ENCODE measurements at places on chromosomes 4 and X. TPM values are rescaled to one million over a fixed set of nuclear protein-coding genes. Genes with fewer than 3 reads are reported as not detected.

SLC10A6 gene
- 1.9 TPM for polyA plus RNA-seq

MAOB gene
- not detected for polyA plus RNA-seq

AADAT gene
- 5.9 TPM for polyA plus RNA-seq

GAGE12F gene
- not detected for polyA plus RNA-seq

ARSJ gene
- 2.5 TPM for polyA plus RNA-seq

DBET gene
- polyA plus RNA-seq: not detected

HGFAC gene
- not detected for polyA plus RNA-seq

PCDH7 gene
- polyA plus RNA-seq: 6.7 TPM

FHDC1 gene
- 1.8 TPM for polyA plus RNA-seq

PCSK1N gene
- polyA plus RNA-seq: 0.86 TPM

CSAG3 gene
- not detected for polyA plus RNA-seq

AMOT gene
- 0.58 TPM for polyA plus RNA-seq

RASL11B gene
- 1.5 TPM for polyA plus RNA-seq

HMX1 gene
- polyA plus RNA-seq: not detected

GBA3 gene
- 0.02 TPM for polyA plus RNA-seq

SLITRK2 gene
- not detected for polyA plus RNA-seq

IL2 gene
- polyA plus RNA-seq: not detected

All from foreskin keratinocyte (primary cell).